ENCODE measurements at places on chromosomes 7 and 10. TPM values are rescaled to one million over a fixed set of nuclear protein-coding genes. Genes with fewer than 3 reads are reported as not detected.

MMD2 gene
- not detected for total RNA-seq

ACSM6 gene
- total RNA-seq: not detected

SPDYE3 gene
- total RNA-seq: not detected

CYP2C19 gene
- total RNA-seq: not detected
